ENCODE measurements at places on chromosomes 16 and 17.
A peak's percentile ranks its signal among the peaks of the same experiment; 100 is the strongest.

GRCh38 chr17:44304651-44305050 is 3.8 kb upstream of the RUNDC3A start:
- no peak for DNase-seq

GRCh38 chr17:69447726-69448125 is 33.2 kb downstream of the MAP2K6 start:
- no peak for DNase-seq

- peak; percentile 49 for DNase-seq
These were observed 3.5 kb downstream of the LIMD2 start for GRCh38 chr17:63696381-63696961.

GRCh38 chr16:81469183-81469677 is 24.6 kb downstream of the CMIP start:
- no peak for DNase-seq

DNA sequence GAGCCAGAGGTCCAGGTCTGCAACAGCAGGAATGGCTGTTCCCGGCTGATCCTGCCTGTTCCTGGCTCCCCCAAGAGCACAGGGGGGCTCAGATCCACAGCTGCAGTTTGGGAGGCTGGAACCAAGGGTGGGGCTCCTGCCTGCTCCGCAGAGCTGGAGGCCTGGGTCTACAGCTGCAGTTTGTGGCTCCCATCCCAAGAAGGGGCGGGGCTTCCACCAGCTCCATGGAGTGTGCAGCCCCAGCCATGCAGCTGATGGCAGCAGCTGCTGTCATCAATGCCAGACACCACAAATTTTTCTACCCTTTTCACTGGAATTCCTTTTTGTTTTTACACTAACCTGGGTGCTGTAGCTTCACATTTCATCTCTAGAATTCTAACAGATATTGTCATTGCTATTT is 135.4 kb upstream of the KIF2B start:
- DNase-seq, result no peak

GRCh38 chr16:87552772-87553573 is 49.3 kb upstream of the JPH3 start:
- no peak for DNase-seq

DNA sequence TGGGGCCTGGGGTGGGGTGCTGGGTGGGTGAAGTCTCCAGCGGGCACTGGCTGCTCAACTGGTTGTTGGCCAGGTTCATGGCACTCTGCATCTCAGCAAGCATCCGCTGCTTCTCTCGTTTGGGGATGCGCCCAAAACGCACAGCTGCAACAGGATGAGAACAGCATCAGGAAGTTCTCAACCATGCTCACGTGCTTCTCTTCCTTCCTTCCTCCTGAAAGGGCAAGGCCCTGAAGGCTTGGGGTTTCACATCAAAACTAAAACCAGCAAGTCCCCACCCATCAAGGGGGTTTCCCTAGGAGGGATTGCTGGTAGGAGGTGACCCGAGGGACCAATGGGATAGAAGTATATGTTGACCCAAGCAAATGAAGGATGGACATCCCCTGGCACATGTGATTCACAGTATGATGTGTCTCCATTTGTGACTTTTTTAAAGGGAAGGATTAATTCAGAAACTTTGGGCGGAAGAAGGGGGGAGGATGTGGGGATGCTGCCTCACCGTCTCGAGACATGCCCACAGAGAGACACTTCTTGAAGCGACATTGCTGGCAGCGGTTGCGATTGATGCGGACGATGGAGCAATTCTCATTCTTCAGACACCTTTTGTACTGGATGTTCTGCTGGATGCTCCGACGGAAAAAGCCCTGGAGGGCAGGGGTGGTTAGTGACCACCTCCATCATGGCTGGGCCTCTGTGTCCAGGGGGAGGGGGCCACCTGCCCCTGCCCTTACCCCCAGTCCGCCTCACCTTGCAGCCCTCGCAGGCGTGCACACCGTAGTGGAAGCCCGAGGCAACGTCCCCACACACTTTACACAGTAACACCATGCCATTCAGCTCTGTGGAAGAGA is 4.2 kb downstream of the NR1D1 start:
- DNase-seq, result peak; percentile 97

GRCh38 chr17:5872831-5873230 is 197.3 kb upstream of the WSCD1 start:
- no peak for DNase-seq

GRCh38 chr17:41284546-41284945 is 9.0 kb downstream of the KRTAP9-7 start:
- no peak for DNase-seq

- DNase-seq, result no peak
These were observed 32.2 kb downstream of the MARCHF10 start for GRCh38 chr17:62775876-62776275.

GRCh38 chr16:11916524-11917285 is 949 bp upstream of the GSPT1 start:
- peak; percentile 43 for DNase-seq

DNA sequence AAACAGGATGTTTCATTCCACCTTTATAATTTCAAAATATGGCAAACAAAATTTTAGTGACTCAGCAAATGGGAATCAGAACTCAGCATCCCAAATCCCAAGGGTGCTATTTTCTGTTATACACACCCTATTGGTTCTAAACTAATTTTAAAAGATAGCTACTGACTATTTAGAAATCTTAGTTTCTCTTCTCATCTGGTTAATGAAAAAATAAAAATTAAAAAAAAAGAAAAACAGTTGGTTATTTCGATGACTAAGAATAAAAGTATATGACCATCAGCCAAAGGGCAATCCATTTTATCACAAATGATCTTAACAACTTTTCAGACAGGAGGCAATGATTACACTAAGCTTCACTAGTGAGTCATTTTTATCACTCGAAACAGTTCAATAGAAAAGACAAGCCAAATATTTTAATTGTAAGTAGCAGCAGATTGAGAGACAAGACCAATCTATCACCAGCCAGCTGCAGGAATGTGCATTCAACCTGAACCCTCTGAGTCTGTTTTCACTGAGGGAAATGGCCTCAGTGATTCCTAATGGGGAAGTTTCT is 15.2 kb downstream of the PHLPP2 start:
- DNase-seq, result no peak

DNA sequence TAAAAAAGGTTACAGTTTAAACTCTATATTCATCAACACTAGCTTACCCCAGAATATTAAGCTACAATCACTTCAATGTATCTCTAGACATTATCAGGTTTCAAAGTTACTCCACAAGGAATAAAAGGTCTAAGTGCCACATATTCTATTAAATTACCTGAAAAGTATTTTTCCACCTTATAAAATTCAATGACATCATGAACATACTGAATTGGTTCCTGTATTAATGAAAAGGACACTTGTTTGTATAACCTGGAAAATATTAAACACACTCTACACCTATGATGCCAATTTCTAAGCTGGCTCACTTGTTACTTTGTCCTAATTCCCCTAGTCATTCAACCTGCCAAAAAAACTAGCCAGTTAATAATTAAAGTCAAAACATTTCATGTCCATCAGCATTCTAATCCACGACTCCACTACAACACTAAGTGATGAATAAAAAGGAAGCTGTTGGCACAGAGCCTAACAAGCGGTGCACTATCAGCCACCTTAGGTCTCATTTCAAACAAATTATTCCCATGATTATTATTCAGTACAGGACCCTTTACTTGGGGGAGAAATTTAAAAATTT is 12.2 kb downstream of the MED13 start:
- no peak for DNase-seq

- no peak for DNase-seq
These were observed 142.7 kb upstream of the GNAO1 start for GRCh38 chr16:56048425-56049105.

DNA sequence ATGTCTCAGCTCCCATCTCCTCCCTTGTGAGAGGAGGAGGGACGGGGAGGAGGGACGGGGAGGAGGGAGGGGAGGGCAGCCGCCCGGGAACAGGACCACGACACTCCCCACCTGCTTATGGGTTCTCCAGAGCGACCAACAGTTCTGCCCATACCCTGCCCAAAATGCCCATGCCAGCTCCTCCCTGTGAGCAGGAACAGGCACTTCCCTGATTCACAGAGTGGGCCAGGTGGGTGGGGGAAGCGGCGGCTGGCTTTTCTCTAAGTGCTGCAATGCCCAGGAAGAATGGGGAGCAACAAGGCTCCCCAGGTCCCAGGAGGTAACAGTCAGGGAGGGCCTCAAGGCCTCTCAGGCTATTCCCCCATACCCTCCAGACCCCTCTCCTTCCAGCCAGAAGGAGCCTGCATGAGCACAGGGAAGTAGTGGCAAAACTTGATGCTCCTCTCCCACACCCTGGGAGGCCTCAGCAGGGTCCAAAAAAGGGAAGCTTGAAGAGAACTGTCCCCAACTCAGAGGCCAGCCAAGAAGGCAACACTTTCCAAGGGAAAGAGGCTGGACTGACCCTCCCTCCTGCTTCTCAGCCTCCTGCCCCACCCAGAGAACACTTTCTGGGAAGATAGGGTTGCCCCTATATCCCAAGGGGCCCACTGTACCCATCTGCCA is 53.8 kb downstream of the MYO18A start:
- no peak for DNase-seq

DNA sequence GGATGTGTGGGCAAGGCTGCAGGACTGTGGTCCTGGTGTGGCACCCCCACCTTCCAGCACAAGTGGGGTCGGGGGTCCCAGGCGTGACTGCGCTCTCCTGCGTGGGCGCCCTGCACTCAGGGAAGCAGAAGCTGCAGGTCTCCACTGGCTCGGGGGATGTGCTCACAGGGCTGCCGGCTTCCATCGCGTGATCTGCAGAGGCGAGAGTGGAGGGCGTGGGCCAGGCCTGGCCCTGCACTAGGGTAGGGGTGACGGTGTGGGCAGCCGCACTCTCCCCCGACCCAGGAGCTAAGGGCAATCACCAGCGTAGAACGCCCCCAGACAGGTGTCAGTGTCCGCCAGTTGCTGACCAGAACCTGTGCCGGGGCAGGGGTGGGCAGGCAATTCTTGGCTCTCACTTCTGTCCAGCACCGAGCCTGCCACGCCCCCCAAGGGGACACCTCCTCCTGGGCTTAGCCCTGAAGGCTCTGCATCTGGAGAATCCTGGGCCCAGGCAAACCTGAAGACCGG is 32.3 kb downstream of the TNFRSF13B start:
- DNase-seq, result no peak

DNA sequence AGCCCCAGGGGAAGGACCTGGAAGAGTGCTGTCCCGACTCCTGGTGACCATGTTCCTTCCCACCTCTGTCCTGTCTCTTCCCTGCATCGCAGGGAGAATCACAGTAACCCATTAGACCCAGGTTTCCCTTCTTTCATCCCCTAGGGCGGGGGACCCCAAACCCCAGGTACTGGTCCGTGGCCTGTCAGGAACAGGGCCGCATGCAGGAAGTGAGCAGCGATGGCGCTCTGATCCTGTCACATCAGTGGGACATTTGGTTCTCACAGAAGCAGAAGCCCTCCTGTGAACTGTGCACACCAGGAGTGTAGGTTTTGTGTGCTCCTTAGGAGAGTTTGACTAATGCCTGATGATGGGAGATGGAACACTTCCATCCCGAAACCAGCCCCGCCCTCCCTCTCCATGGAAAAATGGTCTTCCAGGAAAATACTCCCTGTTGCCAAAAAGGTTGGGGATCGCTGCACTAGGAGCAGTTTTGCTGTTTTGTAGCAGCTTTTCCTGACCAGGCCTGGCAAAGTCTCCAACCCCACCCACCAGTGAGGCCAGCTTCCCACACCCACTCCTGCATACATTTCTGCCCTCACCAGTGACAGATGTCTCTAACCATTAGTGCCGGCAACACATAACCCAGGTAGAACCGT is 10.5 kb downstream of the MNT start:
- no peak for DNase-seq

GRCh38 chr16:67773099-67773498 is 33.3 kb downstream of the RANBP10 start:
- no peak for DNase-seq

DNA sequence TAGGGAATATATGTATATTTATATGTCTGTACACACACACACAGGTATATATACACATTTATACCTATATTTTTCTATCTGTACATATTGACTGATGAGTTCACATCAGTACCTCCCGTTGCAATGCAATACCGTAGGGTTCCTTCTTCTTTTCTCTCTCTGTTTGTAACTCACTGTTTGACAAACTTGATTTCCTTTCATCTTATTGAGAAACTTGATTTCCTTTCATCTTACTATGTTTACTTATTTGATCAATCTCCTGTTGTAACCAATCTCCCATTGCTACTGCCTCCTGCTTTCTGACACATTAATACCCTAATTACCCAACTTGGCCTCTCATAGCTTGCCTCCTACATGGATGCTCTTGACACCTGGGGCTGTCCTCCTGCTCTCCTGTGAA is 49.8 kb downstream of the NFAT5 start:
- DNase-seq, result no peak

DNA sequence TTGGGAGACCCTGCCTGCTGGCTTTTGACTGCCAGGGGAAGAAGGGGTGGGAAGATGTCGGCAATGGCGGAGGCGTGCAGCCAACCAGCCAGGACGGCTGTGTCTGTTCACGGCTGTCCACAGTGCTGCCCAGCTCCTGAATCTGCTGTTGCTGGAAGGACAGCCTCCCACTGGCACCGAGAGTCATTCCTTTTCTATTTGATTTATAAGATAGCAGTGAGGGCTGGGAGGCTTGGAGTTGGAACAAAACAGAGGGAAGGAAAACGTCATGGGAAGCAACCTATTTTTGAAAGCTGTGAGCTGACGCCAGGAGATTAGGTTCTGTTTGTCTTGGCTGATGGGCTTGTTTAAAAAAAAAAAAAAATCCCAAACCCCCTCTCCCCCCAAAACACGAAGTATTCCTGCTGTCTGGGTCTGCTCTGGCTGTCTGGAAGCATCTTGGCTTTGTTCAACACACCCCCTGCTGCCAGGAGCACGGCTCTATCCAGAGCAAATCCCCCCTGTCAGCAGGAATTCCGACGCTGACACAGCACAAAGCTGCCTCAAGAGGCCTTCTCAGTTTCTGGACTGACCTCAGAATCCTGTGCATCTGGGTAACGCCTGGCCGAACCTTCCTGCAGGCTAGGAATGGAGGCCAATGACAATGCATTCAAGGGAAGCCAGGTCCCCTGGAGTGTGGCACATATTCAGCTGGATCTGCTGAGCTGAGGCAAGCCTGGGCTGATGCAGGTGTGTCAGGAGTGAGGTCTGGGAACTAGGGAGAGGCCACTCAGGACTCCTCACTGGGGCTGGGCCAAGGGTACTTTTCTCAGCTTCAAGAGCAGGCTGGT is 41.0 kb upstream of the SREBF1 start:
- no peak for DNase-seq

DNA sequence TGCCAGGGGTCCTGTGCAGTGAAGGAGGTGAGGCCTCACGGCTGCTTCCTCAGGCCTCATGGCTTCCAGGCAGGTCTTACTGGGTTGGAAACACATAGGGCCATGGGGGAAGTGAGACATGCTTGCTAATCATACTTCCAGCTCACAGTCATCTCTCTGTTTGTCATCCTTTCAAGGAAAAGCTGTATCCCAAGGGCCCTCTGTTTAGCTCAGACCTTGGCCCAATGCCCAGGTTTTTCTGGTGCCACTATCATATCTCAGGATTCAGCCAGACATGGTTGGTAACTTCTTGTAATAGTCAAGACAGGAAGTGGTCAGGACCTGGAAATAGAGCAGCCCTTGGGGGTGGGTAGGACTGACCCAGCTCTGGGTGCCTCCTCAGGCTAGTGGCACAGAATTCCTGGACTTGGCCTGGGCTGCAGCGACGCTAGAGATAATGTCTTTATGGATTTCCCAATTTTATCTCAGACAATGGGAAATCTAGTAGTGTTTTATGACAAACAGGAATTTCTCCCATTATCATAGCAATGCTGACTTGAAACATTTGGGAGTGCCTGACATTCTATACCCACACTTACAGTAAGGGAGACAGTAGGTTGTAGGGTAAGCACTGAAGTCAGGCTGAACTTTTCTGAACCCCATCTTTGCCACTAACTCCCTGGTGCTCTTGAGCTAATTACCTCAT is 13.5 kb upstream of the ITGB3 start:
- no peak for DNase-seq

Measured in CD4-positive, alpha-beta memory T cell (primary cell).